EH (cell line): ENCODE measurements at places on chromosomes 12 and 14.

- peak; percentile 91 for DNase-seq
These were observed 10.0 kb upstream of the KRT82 start for GRCh38 chr12:52415870-52416750.

DNA sequence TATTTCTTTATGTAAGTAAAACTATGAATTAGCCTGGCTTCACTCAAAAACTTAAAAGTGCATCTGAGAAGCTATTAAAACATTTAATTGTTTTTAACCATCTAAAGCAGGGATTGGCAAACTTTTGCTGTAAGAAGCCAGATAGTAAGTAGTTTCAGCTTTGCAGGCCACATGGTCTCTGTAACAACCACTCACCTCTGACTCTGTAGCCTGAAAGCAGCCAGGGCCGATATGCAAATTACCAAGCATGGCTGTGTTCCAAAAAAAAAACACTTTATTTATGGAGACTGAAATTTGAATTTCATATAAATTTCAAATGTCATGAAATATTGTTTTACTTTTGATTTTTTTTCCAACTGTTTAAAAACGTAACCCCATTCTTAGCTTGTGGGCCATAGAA, 95.3 kb downstream of the CIT start:
- no peak for DNase-seq

- no peak for DNase-seq
These were observed 183.6 kb upstream of the EGLN3 start for GRCh38 chr14:34134484-34134883.

DNA sequence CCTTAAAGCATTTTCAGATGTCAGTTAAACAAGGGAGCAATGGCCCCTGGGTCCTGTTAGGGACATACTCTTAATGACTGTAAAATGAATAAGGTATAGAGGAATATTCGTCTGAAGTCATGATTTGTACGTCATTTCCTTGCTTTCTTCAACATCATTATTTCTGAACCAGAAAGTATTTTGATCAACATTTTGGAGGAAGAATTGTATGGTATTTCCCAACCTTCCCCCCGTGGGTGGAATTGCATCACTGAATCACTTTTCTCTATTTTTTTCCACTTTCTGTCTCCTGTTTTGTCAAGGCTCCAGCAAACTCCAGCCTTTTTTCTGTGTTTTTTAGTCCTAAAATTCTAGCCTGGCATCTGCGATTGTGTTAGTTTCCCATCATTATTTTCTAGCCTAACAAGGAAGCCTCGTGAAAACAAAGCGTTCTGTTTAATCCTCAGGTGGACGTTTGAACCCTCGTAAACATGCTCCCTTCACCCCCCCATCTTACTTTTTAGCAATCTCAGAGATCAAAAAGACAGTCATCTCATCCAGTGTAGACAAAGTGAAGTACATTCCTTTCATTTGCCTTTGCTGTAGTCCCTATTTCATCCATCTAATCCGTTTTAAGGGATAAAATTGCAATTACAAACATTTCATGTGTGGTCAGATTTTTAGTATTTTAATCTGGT, 62.3 kb downstream of the ETV6 start:
- DNase-seq, result peak; percentile 60

DNA sequence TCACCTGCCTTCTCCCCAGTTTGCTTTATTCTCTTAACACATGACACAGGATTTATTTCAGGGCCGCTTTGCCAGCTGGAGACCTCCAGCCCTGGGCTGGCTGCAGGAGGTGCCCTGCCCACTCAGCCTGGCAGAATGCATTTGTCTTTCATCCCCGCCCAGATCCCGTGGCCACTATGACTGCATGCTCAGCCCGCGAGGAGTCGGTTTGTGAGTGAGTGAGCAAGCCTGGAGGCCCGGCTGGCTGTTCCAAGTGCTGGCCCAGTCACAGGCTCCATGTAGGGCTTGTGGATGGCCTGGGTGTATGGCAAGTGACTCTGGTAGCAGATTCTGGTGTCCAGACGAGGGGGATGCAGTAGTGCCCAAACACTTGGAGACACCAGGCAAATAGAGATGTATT, 2.1 kb downstream of the TDP1 start:
- no peak for DNase-seq

DNA sequence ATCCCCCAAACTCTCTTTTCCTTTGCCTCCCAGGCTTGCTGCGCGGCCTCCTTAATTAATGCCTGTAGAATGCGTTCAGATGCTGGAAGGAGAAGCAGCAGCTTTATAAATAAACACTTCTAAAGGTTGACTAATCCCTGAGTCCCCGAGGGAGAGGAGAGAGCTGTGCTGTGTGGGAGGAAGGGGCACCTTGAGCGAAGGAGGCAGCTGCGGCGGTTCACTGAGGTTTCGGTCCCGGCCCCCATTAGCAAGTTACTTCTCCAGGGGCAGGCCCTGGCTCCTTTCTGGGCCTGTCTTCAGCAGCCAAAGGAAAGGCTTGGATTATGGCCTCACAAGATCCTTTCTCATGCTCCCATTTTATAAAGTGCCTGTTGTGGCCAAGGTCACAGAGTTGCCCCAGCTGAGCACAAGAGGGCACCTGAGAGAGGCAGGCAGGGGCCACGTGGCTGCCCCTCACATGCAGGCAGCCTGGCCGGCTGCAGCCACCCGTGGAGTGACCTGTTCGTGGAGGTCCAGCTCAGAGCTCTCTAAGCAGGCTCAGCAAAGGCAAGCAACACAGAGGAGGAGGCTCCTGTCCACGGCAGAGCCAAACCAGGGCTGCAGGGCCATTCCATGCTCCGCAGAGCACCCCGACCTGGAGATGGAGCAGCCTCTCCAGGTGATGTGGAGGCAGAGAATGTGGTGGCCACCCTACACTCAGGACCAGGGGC, 15.0 kb upstream of the CACNA2D4 start:
- peak; percentile 53 for DNase-seq

- DNase-seq, result no peak
These were observed 9.1 kb downstream of the ADSS1 start for GRCh38 chr14:104732931-104733681.

DNA sequence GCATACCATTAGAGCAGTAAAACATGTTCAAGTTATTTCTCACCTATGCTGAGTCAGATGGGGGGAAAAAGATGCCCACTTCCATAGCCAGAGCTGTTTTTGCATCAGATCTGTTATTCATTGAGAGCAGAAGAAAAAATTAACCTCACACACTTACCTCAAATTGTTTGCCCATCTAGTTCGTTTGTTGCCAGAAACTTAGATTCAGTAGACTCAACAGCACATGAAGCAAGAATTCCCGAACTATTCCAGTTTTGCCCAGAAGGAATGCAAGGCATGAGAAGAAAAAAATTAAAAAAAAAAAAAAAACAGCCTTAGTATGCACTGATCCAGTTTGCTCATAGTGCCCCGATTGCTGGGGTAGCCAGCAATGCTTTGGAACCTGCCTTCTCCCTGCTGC, 12.4 kb upstream of the DPF3 start:
- peak; percentile 90 for DNase-seq

DNA sequence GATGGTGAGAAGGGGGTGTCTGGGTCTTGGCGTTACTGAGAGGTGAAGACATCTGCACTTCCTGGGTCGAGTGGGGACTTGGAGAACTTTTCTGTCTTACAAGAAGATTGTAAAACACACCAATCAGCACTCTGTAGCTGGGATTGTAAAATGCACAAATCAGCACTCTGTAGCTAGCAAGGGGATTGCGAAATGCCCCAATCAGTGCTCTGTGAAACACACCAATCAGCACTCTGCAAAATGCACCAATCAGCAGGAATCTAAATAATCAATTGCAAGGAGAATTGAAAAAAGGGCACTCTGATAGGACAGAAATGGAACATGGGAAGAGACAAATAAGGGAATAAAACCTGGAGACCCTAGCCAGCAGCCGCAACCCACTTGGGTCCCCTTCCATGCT, 376.1 kb upstream of the SFSWAP start:
- DNase-seq, result no peak

DNA sequence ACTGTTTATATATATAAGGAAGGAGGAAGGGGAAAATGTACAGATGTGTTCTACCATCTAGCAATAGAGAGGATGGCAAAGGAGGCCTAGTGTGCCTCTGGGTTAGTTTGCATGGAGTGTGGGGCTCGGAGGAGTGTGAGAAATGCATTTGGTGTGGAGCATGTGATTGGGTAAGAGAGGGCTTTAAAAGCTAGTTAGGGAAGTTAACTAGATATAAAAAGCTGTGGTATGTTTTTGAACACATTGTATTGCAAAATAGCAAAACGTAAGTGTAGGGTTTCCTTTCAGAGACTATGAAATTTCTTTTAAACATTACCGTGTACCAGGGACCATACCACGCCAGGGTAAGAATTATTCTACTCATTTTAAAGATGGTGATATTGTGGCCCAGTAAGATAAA, 53.3 kb upstream of the STXBP6 start:
- DNase-seq, result peak; percentile 25

DNA sequence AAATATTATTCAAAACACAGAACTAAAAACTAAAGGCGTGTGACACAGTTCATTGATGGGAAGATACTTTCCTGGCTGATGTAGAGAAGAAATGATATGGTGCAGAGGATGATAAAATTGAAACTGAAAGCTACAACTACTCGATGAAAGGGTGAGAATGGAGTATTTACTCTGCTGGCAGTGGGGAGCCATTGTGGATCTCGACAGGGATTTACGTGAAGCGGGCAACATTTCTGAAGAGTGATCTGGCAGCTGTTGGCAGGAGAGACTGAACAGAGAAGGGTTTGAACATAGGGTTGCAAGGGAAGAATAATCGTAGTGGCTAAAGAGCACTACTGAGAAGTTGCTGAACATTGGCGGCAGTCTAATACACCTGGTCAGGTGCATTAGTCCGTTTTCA, 464.9 kb downstream of the PDZRN4 start:
- DNase-seq, result no peak

DNA sequence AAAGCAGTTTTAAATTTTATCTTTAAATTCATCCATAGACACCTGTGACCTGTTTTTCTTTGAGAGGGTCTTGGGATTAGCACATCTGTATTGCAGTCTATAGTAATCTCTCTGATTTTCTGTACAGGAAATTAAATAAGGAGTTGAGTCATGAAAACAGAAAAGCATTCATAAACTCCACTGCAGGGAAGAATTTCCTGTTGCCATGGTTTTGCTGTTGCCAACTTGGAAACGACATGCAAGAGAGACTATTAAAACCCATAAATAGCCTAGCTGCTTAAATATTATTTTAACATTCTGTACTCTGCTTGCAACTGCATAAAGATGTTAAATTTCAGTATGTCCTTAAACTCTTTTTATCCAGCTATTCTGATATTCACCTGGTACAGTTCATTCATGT, 281.0 kb upstream of the RGS6 start:
- DNase-seq, result peak; percentile 93

GRCh38 chr14:90560558-90560957, 163.7 kb downstream of the CALM1 start:
- DNase-seq, result no peak

DNA sequence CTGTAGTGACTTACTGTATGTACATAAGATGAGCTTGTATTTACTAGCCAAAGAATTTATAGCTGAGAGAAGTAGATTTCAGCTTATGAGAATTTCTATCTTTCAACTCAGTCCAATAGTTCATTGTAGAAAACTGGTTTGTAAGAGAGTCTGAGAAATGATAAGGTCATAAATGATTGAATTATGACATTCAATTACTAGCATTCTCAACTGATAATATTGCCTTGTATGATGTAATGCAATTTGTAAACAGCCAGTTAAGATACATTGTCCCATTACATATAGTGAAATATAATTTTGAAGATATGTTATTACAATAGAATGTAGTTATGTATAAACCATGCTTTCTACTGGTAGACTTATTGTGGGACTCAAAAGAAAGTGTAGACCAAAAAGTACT, 42.5 kb upstream of the STRAP start:
- DNase-seq, result no peak

- peak; percentile 93 for DNase-seq
These were observed 4.5 kb downstream of the AJUBA start for GRCh38 chr14:22977684-22978486.

DNA sequence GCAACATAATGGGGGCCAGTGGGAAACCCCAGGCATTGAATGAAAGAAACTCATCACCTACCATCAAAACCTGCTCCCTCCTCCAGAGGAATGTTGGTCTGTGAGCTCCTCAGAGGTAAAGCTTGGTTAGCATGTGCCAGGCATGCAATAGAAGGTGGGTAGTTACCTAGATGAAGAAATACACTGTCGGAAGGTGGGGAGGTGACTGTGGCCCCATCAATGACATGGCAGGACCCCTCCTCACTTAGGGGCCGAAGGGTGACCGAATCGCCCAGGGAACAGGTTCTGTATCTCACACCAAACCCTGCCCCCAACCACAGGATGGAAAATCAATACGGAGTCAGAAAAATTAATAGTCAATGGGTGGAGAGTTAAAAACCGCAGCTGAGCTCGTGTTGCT, 135.6 kb downstream of the BCL11B start:
- no peak for DNase-seq
